ENCODE measurements at places on chromosomes 1 and 21. TPM values are rescaled to one million over a fixed set of nuclear protein-coding genes. Genes with fewer than 3 reads are reported as not detected.

- no peak for DNase-seq
These were observed 33.0 kb upstream of the HSD17B7 start for GRCh38 chr1:162757476-162757875.

DNA sequence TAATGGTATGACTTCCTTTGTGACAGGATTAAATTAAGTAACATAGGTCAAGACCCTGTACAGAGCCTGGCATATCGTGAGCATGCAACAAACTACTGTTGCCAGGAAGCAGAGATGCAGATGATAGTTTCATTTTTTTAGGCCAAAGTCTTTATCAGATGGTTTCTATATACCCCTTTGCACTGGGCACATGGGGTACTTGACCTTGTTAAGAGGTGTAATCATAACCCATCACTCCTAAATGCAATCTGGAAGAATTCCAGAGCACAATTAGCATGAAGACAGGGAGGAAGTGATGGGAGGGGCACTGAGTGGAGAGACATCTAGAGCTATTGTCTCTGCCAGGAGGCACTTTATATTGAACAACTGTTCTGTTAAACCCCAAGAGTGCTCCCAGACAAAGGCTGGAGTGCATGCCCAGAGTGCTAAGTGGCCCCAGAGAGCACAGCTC is 22.1 kb downstream of the ZBTB17 start:
- DNase-seq, result no peak

DNA sequence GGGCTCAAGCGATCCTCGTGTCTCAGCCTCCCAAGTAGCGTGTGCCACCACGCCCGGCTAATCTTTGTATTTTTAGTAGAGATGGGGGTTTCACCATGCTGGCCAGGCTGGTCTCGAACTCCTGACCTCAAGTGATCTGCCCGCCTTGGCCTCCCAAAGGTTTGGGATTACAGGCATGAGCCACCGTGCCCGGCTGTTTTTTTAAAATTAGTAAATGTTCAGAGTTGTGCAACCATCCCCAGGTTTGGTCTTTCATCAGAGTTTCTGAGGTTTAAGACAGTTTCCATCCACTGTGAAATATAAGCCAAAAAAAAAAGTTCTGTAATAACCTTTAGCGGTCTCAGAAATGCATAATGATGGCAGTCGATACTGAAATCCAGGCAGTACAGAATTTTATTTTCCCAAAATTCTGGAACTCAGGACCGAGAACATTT is 550 bp upstream of the SYT11 start:
- no peak for DNase-seq

GRCh38 chr21:45219517-45219916 is 68.2 kb downstream of the POFUT2 start:
- DNase-seq, result no peak

DNA sequence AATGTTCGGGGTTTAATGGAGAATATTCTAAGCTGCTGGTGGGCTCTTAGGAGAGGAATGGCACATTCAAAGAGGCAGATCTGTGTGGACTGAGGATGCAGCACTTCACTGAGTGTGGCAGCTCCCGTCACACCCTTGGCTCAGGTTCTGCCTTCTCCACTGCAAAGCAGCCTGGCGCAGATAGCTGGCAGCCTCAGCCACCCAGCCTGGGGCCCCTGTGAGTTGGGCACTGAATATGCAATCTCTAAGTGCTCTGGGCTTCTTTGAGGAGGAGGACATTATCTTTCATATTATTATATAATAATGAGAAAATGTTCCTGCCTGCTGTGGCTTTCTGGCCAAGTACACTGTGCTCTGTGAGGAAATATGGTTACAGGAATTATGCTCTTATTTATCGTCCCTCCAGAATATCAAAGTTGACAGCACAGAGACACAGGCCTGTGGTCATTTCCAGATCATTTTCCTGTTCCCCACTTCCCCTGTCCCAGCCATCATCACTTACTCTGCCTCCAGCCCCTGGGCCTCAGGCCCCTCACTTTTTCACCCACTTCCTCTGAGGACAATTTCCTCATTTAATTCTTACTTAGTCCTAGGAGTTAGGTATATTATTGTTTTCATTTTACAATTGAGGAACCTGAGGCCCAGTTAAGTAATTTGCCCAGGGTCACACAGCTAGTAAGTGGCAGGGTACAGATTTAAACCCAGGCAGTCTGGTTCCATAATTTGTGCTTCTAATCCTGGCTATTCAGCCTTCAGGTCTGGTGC is 53.6 kb downstream of the MAB21L3 start:
- DNase-seq, result no peak

DNA sequence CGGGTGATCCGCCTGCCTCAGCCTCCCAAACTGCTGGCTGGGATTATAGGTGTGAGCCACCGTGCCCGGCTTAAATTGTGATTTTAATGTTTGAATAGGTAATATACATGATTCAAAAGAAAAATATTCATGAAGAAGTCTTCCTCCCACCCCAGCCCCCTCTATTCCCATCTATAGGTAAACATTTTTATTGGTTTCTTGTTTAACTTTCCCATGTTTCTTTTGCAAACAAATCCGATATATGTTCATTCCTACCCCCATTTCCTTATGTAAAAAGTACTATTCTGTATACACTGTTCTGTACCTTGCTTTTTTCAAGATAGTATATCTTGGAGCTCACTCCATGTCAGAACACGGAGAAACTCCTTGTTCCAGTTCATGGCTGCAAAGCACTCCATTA is 23.2 kb downstream of the RPS6KA1 start:
- no peak for DNase-seq

DNA sequence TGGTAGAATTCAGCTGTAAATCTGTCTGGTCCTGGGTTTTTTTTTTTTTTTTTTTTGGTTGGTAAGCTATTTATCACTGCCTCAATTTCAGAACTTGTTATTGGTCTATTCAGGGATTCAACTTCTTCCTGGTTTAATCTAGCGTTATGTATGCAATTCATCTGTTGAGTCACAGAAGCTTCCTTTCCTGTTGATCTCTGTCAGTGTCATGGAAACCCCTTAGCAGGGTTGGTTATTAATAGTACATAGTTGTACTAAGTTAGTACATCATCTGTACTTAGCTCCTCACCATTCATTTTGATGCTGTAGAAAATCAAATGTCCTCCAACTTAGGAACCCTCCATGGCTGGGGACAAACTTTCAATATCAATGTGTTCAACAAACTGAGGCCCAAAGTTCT is 51.0 kb upstream of the BARHL2 start:
- DNase-seq, result no peak

- no peak for DNase-seq
These were observed at the start of gene KCNA2 for GRCh38 chr1:110605901-110606656. TSS of gene KCNA2 (minus strand) at chr1:110606358. CDS start at chr1:110604782, 1,576 bp downstream.

DNA sequence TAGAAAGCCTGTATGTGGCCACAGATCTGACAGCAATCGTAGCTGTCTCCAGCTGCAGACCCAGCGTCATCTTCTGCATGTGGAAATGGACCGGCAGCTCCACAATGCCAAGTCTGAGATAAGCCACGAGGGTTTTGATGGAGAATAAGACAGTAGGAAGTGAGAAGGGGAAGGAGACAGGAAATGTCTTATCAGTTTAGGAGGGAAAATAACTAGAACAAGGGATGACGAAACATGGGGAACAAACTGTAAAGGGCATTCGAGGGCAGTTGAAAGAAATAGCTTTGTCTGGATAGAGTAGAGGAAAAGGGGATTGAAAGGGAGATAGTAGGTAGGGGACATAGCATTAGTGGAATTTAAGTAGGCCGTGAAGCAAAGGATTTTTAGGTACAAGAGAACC is 74.0 kb upstream of the CTTNBP2NL start:
- no peak for DNase-seq

GRCh38 chr1:197306381-197307062 is 38.5 kb downstream of the CRB1 start:
- no peak for DNase-seq

- DNase-seq, result no peak
These were observed 32.8 kb downstream of the PTAFR start for GRCh38 chr1:28143496-28144202.

DNA sequence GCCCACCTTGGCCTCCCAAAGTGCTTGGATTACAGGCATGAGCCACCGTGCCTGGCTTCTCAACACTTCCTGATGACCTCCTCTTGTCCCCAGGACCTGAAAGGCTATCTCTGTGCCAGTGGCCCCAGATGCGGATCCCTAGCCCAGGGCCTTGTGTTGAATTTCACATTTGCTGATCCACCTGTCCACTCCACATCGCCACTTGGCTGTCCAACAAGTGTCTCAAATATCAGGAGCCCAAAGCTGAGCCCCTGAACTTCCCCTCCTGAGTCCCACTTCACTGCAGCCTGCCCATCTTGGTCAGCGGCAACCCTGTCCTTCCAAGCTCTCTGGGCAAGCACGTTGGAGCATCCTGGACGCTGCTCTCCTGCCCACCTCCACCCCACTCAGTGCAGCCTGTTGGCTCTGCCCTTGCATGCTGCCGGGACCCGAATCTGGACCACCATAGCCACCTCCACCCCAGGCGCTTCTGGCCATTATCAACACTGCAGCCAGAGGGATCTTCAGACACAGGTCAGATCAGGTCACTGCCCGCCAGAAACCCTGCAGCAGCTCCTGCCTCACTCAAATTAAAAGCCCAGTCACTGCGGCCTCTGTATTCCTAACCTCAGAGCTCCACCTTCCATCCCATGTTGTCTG is 352.5 kb upstream of the VAMP3 start:
- no peak for DNase-seq

DNA sequence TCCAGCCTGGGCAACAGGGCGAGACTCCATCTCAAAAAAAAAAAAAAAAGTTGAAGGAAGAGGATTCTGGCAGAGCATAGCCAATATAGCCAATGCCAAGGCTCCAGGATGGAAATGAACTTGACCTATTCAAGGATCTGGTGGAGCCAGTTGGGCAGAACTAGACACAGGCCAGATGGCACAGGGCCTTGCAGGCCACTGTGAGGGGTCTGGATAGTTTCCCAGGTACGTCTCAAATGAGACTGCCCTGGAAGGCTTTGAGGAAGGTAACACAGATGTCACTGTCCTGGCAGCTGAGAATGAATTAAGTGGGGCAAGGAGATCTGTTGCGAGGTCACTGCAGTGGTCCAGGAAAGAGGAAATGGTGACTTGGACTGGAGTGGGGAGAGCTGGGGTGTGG is 12.0 kb upstream of the ARHGEF19 start:
- no peak for DNase-seq

DNA sequence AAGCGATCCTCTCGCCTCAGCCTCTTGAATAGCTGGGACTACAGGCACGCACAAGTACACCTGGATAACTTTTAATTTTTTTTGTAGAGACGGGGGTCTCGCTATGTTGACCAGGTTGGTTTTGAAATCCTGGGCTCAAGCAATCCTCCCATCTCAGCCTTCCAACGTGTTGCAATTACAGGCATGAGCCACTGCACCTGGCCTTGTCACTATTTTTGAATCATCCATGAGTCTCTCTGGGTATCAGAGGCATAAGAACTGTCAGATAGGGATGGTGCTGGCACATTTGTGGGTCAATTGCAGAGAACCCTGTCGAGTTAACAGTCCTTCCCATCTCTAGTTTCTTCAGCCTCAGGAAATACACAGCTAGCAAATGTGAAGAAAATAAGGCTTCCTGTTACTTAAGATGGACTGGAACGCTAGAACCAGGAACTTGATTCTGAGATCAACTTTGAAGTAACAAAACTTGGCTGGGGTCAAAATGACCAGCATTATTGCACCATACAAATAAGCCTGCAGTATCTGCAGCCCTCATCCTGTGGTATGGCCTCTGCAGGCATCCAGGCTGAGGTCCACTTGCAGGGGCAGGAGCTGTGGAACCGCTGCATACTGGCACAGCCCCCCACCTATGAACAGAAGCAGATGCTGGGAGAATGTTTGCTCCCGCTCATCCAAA is 124.3 kb upstream of the GADD45A start:
- DNase-seq, result no peak

- DNase-seq, result no peak
These were observed 68.5 kb upstream of the GADD45A start for GRCh38 chr1:67616394-67616985.

GRCh38 chr21:30990514-30991262 is 47.6 kb downstream of the KRTAP19-8 start:
- DNase-seq, result no peak

GRCh38 chr1:65497256-65497830 is 76.9 kb downstream of the LEPR start:
- no peak for DNase-seq

DNA sequence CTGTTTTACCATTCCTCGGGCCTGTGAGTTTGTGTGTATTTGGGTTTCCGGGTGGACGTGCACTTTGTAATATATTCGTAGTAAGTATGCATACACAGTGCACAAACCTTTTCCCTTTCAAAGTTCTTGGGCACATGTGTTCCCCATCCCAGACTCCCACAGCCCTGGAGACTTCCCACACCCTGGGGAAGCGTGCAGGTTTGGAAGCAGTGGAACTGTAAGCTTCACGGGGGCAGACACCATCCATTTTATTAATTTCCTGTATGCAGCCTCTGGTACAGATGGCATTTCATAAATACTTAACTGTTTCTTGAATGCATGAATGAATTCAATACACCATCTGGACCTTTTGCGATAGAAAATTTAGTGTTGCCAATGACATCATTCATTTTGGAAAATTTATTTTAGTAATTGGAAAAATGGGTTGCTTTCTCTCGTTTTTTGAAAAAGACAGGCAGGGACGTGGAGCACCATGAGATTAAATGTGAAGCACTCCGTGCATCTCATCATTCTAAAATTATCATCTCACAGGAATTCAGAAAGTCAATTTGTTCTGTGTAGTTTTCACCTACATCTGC is 10.8 kb downstream of the ETS2 start:
- DNase-seq, result no peak

DNA sequence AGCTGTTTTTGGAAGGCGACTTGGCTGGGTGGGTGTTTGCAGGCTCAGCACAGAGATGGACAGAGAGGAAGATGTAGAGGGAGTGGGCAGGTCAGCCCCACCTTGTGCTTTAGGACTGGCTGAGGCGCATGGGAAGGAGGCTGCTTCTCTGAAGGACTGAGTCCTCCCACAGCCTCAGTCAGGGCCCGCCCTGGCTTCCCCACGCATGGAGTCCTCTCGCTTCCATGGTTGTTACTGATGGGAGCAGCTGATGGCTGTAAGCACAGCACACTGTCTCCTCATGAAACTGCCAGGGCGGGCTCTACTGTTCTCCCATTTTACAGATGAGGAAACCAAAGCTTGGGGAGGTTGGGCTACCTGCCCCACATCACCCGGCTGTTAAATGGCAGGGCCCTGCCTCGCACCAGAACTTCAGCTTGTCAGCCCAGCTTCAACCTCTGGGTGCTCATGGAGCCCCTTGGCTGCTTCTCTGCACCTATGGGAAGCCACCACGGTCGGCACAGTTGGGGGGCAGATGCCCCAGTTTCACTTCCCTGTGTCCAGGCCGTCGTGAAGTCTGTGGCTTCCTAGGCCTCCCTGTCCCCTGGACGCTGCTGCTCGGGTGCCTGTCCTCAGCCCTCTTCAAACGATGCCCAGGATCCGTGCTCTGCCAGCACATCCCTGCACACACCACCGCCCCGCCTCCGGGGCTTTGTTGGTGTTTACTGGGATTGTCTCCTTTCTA is 2.4 kb downstream of the TMEM201 start:
- DNase-seq, result no peak

GRCh38 chr1:12717301-12717838 is 1.5 kb downstream of the AADACL3 start:
- no peak for DNase-seq

GRCh38 chr1:183096351-183096750 is 73.1 kb downstream of the LAMC1 start:
- DNase-seq, result no peak

CYP4A22 gene
- total RNA-seq, result not detected

NOS1AP gene
- not detected for total RNA-seq

C2CD4D gene
- total RNA-seq, result 0.75 TPM

ANXA9 gene
- not detected for total RNA-seq

PTCH2 gene
- 1.2 TPM for total RNA-seq

PROK1 gene
- total RNA-seq, result not detected

LGALS8 gene
- 144 TPM for total RNA-seq

CCDC17 gene
- total RNA-seq, result 2.3 TPM

AKR7A2 gene
- 11.8 TPM for total RNA-seq

OR2L2 gene
- total RNA-seq, result 0.19 TPM
